ENCODE measurements at places on chromosomes 2 and 18.

DNA sequence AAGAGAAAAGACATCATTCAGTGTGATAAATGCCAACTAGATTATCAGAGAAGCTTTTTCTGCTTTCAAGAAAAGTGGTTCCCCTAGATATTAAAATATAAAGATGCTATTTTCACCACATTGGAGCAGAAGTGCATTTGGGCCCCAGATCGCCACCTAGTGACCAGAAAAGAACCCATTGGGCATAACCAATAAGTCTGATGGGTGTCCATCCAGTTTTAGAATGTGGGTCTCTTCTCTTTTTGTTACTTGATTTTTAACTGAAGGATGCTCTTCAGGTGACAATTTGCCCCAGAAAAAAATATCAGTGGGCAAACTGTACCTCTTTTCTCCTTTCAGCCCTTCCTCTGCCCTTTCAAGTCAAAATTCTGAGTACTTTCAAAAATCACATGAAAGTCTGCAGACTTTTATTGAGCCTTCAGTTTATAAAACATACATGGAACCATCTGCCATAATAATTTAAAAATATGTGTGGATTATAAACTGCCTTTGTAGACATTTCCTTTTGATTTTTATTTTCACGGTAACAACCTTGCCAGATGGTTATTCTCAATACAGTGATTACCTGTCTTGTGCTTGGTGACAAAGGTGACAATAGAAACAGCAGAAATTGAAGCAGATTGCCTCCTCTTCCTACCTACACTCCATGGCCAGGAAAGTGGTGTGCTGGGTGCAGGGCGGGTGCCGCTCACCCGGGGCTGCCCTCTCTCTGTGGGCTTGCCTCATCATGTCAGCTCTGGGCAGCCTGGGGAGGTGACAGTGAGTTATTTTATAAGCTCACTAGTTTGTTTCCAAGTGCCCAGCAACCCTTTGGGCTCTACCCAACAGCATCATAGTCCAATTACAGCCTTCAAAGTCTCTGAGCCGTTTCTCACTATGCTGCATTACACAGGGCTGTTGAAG, 124.5 kb downstream of the DCDC2C start:
- no peak for DNase-seq

DNA sequence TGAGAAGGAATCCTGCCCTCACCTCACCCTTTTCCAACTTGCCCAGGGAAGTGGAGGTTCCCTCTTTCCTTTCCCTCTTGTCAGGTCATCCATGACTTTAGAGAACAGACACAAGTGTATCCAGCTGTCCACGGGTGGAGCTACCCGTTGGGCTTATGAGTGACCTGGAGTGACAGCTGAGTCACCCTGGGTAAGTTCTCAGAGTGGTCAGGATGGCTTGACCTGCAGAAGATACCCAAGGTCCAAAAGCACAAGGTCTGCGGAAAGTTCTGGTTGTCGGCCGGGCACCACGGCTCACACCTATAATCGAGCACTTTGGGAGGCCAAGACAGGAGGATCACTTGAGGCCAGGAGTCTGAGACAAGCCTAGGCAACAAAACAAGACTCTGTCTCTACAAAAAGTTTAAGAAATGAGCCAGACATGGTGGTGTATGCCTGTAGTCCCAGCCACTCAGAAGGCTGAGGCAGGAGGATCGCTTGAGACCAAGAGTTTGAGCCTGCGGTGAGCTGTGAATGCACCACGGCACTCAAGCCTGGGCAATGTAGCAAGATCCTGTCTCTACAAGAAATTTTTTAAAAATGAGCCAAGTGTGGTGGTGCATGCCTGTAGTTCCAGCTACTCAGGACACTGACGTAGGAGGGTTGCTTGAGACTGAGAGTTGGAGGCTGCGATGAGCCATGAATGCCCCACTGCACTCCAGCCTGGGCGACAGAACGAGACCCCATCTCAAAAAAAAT, 14.0 kb upstream of the CNDP1 start:
- DNase-seq: no peak

GRCh38 chr2:43219383-43220228, 6.8 kb downstream of the ZFP36L2 start:
- DNase-seq: peak; percentile 85

- DNase-seq: no peak
Observed at GRCh38 chr18:46562674-46563192, 94.3 kb downstream of the LOXHD1 start.

DNA sequence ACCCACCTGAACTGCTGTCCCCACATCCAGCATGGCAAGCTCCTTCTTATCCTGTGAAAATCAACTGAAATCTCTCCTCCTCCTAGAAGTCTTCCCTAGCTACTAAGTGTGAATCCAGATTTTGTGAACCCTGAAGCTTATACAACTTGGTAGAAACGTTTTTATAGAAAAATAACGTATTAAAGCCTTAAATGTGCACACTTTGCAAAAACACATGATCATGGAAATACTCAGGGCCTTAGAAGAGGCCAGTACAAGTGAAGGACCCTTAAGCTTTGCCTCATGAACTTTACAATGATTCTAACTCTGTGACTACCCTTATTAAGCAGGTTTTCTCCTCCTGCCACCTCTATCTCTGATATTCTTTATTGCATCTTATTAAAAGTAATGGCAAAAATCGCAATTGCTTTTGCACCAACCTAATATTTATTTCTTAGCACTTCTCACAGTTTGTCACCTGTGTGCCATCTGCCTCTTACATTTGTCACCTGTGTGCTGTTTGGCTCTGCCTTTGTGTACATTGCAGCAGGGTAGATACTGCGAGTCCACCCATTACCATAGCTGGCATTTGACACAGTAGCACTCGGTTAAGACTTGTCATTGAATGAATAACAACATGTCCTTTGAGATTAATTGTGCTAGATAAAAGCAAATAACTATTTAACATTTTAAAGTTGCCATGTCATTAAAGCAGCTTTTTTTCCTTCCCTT, 42.2 kb downstream of the FRZB start:
- DNase-seq: no peak

DNA sequence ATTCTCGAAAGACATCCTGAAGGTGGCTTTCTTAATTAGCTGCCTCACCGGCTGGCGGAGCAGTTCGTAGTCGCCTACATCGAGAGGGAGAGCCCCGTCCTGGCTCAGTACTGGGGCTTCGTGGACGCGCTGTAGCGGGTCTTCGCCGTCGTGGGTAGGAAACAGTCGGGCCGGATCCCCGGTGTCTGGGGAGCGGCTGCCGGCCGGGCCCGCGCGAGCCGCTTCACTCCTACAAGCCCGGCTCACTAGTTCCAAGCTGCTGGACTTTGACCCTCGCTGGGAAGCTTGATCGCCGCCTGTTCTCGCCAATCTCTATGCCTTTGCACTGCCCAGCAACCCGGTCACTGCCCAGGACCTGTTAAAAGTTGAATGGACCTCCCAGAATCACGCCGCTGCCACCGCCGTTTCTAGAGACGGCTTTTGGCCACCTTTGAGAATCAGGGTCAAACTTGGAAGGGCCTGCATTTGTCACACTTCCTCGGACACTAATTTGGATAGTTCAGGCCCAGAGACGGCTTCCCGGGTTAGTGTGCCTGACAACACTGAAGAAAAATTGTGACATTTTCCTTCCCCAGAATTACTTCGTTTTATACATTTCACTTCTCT, 41.4 kb upstream of the AKAIN1 start:
- DNase-seq: peak; percentile 32

GRCh38 chr2:80363330-80363729, 58.8 kb upstream of the LRRTM1 start:
- no peak for DNase-seq

- no peak for DNase-seq
Observed at GRCh38 chr2:115161081-115161770, 718.8 kb downstream of the DPP10 start.

- peak; percentile 68 for DNase-seq
Observed at GRCh38 chr2:8985561-8986326, 17.7 kb downstream of the MBOAT2 start.

- DNase-seq: no peak
Observed at GRCh38 chr2:117308861-117309770, 505.4 kb upstream of the DDX18 start.

GRCh38 chr2:195488567-195488966, 168.5 kb upstream of the SLC39A10 start:
- peak; percentile 58 for DNase-seq

- peak; percentile 31 for DNase-seq
Observed at GRCh38 chr2:75464348-75464946, 96.3 kb downstream of the EVA1A start.

- peak; percentile 21 for DNase-seq
Observed at GRCh38 chr2:102703748-102704147, 58.1 kb upstream of the TMEM182 start.

DNA sequence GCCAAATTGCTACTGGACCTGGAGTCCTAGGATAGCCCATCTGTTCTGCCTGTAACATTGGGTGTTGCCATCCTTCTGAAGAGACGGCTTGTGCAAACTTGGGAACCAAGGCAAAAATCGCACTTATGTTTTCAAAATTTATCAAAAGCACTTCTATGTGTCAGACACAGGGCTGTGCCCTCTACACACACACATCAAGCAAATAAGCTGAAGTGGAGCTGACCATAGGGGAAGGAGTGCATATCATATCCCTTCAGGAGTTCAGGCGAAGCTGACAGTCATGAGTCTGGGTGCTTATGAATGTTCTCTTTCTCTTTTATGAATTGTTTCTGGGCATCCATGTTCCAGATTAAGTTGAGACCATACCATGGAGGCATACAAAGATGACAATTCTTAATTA, 247.9 kb downstream of the CYRIA start:
- no peak for DNase-seq

DNA sequence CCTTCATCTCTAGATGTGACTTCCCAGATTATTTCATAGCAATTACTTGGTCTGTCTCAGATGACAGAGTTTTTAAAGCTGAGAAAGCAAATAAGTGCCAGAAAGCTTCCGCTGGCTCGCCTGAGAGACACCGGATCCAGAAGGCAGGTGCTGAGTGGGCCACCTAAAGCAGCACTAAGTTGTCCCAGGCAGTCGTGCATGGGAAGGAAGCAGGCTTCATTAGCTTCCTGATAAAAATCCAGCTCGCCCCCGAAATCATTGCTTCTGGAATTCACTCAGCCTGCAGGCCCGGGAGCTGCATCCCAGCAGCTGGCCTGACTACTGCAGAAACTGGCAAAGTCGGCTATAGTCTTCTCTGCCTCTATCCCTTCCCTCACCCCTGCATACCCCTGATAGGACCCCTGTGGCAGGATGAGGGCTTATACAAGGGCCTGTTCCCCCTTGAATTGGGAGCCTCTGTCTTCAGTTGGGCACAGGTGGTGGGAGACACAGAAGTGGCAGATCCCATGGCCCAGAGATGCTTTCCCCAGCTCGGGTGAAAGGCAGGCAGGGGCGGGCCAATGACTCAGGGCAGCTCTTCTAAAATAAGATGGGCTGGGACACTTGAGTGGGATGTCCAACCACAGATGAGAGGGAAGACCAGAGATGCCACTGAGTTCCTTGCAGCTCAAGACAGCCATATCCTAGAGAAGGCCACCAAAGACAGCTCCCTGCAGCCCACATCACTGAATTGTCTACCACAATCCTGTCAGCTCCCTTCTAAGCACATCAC, 262.4 kb upstream of the PKDCC start:
- no peak for DNase-seq

GRCh38 chr2:75098856-75099255, 100.5 kb downstream of the TACR1 start:
- DNase-seq: peak; percentile 45

- DNase-seq: no peak
Observed at GRCh38 chr18:75697493-75697892, 270.0 kb upstream of the SMIM21 start.

DNA sequence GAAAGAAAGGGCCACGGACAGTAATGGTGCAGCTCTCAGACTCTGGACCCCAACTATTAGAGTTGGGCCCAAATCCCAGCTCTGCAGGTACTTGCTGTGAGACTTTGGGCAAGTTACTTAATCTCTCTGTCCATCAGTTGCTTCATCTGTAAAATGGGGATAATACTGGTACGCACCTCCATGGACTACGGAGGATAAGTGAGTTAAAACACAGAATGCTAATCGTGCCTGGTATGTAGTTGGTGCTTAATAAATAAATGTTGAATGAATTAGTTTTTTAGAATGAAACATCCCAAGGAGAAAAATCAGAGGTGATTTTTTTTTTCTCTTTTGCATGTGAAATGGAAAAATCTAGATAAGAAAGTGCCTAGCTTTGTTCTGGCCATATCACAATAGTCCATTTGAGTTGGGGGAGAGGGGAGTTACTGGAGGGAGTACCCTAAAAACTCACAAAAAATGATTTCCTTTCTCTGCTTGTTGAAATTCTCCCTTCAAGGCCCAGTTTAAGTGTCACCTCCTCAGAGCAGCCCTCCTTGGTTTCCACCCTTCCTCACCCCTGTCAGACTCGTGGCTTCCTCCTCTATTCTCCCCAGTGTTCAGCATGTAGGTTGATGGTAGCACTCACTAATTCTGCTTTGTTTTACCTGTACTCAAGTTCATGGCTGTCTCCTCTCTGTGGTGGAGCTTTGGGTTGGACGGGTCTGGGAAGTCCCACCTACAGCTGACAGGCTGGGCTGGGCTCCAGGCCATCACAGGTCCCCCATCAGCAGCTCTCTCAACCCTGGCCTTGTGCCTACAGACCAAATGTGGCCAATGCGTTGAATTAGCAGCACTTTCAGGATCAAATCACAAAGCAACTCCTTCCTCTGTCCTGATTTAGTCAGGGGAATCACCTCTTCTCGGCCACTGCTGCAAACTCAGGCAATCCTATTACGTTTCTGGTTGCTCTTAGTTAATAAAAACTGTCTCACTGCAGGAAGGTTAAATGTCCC, 92.8 kb upstream of the TAF1B start:
- DNase-seq: no peak

DNA sequence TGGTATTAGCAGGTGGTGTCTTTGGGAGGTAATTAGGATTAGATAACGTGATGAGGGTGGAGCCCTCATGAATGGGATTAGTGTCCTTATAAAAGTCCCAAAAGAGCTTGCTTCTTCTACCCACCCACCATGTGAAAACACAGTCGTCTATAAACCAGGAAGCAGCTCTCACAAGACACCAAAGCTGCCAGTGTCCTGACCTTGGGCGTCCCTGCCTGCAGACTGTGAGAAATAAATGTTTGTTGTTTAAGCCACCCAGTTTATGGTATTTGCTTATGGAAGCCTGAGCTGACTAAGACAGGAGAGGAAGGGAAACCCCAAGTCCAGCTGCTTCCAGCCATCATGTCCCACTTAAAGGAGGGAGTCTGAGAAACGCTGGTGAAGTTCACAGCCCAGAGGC, 13.6 kb downstream of the ADI1 start:
- DNase-seq: peak; percentile 94

- DNase-seq: no peak
Observed at GRCh38 chr18:49875155-49875554, 61.8 kb upstream of the ACAA2 start.

- no peak for DNase-seq
Observed at GRCh38 chr18:11668441-11669169, 20.5 kb upstream of the GNAL start.
